ENCODE measurements at places on chromosomes 4 and X.

DNA sequence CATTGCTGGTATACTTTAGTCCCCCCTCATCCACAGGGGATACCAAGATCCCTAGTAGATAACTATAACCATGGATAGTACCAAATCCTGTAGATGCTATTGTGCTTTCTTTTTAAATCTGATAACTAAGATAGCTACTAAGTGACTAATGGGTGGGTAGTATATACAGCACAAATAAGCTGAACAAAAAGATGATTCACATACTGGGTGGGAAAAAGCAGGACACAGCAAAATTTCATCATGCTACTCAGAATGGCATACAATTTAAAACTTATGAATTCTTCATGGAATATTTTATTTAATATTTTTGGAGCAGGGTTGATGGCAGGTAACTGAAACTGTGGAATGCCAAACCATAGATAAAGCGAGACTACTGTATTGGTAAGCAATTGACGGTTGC, 161.6 kb downstream of the IL15 start:
- no peak for DNase-seq

DNA sequence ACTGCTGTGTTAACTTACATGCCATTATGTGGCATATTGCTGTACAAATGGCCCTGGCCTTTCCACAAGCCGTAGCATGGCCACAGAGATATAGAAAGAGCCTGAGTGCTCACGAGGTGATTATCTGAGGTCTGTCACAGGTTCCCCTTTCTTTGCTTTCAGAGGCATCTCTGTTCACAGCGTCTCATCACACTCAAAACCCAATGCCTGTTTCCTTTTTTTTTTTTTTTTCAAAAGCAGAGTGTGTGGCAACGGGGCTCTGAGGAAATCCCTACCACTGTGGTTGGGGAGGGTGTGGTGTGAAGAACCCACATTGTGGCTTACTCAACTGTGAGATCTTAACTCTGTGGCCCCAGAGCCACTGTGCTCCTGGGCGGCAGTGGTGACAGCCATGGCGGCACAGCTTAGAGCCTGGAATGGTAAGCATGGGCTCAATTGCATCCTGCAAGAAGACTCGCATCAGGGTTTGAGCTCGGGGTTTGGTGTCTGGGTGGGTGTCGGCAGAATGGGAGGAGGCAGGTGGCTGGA, 30.8 kb downstream of the RTL5 start:
- peak; percentile 81 for DNase-seq

- no peak for DNase-seq
Measured at GRCh38 chr4:3269991-3270611, 21.1 kb downstream of the MSANTD1 start.

DNA sequence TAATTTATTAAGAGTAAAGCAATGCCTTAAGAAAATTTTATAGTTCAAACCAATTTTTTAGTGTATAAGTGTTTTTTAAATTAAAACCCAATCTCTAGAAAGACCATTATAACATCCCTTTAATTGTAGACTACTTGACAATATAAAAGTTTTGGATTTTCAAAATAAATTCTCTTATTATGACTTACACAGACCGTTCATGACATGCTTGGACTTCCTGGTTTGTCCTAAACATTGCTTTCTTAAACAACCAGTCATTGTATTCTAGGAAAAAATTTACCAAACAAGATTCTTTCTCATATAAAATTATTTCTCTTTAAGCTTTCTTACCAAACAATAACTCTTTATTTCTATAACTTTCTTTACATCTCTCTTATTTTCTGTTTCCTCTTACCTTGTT, 49.0 kb upstream of the CXorf51A start:
- no peak for DNase-seq

- DNase-seq, result no peak
Measured at GRCh38 chrX:19899217-19899788, 11.9 kb upstream of the SH3KBP1 start.

GRCh38 chr4:16721613-16722291, 176.7 kb downstream of the LDB2 start:
- no peak for DNase-seq

DNA sequence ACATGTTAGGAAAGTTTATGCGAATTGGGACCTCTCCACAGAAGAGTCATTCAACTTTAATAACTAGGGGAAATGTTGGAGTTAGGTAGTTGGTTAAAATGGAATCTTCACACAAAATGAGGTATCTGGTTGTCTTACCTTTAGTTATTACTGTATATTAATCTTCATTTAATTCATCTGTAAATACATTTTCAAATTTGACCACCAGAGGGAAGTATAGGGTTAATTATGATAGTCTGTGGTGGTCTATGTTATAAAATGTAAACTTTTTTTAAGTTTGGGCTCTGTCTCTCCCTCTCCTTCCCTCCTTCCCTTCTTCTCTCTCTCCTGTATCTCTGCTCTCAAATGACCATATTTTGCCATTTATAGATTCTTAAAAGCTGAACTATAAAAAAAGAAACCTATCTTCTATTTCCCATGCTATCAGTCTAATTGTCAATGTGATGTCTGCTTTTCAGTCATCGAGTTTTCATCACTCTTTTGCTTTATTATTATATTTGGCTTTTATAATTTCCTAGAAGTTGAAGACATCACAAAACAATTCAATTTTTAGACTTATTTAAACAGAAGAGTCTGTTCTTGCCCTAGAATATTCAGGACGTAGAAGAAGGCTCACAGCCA, 49.8 kb downstream of the TMEM144 start:
- peak; percentile 58 for DNase-seq

- DNase-seq, result no peak
Measured at GRCh38 chrX:134685668-134686067, 27.4 kb upstream of the PLAC1 start.

DNA sequence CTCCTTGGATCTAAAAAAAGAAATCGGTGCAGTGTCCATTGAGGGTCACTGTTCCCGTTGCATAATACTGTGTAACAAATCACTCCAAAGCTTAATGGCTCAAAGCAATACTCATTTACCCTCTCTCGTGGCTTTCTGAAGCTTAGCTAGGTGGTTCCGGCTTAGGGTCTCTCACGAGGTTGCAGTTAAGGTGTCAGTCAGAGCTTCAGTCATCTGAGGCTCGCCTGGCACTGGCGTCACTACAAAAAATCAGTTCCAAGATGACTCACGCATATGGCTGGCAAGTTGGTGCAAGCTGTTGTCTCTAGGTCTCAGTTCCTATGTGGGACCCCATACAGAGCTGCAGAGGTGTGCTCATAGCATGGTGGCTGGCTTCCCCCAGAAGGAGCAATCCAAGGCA, 91.0 kb downstream of the BEND2 start:
- DNase-seq, result no peak

DNA sequence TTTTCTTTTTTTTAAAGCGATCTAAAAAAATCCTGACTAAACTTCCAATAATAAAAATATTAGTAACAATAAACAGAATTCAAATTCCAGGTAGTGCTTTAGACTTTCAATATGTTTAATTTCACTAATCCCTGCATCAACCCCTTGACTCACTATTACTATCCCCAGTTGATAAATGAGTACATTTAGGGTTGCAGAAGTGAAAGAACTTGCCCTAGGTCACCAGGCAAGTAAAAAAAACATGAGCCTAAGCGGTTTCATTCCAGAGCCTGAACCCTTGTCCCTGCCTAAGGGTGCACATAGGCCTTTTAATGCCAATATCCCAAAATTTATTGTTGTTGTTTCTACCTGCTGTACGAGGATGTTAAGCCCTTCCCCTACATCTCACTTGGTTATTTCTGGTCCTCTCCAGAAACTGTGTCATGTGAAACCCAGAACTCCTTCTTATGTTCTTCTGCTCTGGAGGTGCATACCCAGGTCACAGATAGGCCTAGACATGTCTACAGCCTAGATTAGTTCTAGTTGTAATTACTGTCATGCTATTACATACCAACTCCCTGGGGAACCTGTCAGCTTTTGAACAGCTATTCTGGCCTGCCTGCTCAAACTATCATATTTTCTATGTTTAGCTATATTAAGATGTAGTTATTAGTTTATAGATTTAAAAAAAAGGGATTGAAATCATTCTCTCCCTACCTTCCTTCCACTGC, 244.5 kb upstream of the PITX2 start:
- DNase-seq, result no peak

GRCh38 chr4:10030972-10031667, 9.8 kb upstream of the SLC2A9 start:
- DNase-seq, result no peak

DNA sequence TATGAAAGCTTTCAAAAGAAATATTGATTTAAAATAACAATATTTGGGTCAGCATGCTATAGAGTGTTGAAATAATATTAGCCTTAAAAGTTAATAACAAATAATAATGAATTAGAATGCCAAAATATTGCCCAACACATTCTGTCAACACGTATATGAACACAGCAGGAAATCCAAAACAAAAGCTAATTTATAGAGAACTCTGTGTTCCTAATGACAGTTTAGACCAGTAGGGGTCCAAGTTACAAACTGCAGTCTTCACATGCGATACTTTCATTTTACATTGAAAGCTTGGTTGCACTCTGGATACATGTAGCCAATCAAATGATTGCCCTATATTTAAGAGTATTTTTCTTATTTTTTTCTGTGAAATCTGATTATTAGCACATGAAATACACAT, 274.4 kb downstream of the DCTD start:
- DNase-seq, result no peak

DNA sequence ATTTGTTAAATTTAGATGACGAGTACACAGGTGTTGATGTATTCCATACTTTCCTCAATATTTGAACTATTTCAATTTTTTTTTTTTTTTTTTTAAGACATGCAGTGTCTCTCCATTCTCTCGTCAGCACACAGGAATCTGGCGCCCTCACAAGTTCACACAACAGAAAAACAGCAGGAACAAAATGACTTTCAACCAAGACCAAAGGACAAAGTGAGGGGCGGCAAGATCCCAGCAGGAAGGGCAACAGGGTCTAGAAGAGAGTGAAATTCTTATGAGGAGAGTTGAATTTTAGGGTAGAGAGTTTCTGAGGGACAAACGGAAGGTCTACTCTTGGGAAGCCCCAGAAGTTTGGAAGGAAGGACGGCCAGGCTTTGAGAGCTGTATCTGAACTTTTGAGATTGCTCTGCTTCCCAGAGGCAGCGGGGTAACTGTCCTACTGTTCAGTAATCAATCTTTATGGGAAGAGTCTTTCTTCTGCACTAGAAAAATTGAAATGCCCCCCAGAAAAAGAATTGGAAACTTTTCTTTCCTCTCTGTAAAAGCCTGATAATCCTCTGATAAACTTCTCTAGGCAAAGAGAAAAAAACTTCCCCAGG, 760.2 kb downstream of the RAB28 start:
- no peak for DNase-seq

GRCh38 chrX:136210243-136210642, 41.0 kb downstream of the MAP7D3 start:
- DNase-seq, result no peak

DNA sequence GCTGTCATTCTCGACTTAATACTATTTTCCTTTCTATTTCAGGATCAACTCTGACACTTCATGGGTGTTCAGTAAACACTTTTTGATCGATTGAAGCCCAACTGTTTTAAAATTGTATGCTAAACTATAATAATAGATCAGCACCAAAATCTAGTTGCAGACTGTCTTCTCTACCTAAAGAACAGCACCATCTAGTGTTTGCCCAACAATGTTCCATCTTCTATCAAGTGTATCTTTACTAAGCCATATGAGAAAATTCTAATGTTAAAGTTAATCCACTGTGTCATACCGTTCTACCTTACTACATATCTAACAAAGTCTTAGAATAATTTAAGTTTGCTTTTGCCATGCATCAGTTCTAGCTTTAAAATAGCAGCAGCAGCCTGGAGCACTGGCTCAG, 113.0 kb upstream of the PRDX4 start:
- DNase-seq, result no peak

DNA sequence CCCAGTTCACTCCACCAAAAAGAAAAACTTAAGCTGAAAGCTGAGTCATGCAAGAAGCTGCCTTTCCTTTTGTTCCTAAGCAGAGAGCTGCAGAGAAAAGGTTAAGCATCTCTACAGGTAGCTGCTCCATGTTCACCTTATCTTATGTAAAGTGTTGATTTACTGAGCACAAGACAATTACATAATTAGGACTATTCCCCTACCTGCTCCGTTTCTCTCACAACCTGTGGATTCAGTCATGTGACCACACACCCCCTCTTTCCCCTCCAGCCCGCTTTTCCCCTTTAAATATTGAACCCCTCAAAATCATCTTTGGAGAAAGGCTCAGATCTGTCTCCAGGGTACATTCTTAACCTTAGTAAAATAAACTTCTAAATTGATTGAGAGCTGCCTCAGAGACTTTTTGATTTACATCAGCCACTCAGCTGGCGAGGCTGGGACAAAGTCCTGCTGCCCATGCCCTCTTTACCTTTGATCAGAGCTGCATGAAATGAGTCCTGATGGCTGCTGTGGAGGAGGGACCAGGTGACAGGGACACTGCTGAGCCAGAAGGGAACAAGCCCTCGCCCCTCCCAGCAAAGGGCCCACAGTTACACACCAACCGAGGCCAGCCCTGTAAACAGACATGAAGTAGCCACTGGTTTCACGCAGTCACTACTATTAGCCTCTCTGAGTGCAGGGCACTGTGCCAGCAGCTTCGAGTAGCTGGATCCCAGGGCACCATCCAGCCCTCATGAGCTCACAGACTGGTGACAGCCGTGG, 53.9 kb upstream of the C4orf50 start:
- DNase-seq, result no peak

DNA sequence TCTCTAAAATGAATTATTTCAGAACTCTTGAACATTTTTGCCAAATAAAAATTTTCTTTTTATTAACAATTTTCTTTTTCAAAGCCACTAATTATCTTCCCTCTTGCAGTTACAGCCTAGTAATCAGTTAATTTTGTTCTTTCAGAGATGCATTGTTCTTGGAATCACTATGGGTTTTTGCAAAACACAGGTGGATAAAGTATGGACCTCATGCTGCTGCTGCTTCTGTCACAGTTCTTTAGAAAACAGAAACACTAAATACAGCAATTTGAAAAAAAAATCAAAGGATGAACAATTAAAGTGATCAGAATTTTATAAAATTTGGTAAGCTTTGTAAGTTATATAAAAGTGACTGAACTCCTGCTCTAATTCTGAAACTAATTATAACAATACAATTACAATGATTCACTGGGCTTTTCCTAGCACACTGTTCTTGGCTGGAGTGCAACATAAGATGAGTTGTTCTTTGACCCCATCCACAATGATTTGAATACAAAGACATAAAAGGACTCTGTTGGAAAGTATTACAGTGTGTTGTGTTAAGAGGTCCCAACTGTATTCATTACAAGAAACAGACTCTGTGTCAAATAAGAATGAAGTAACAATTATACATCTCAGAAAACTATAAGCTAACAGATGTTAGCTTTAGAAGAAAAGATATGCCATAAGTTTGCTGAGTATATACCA, 59.4 kb upstream of the GK2 start:
- DNase-seq, result no peak

GRCh38 chrX:154750301-154751202, at the start of gene GAB3:
Gene GAB3, minus strand, starts transcription at chrX:154751077. Its CDS starts 52 bp downstream, at chrX:154751025.
- DNase-seq, result no peak

DNA sequence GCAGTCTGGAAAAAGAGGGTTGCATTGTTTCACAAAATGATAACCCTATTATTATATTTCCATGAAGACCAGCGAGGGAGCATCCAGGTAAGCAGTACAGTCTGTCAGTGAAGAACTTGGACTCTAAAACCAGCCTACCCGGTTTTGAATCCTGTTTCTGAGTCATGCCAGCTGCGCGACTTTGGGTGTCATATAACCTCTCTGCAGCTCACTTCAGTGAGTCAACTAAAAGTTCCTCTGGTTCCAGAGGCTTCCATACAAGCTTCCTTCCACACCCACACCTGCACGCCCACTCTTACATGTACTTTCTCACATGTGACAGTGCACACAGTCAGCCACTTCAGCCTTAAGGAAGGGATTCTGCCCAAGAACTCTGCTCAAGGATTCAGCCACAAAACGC, 49.8 kb upstream of the PRPS2 start:
- no peak for DNase-seq

GRCh38 chr4:86971355-86971683, 36.5 kb downstream of the AFF1 start:
- no peak for DNase-seq
